ENCODE measurements at places on chromosomes 2 and 18.

- DNase-seq = no peak
These were observed 1.4 kb downstream of the MBD2 start for GRCh38 chr18:54222922-54223567.

- DNase-seq = no peak
These were observed 3.7 kb upstream of the MFSD6 start for GRCh38 chr2:190404487-190404886.

GRCh38 chr2:32825291-32825712, 121.5 kb upstream of the LTBP1 start:
- no peak for DNase-seq

GRCh38 chr2:205680903-205681302, 1.4 kb upstream of the NRP2 start:
- DNase-seq = no peak

All from liver (tissue), 10 donors.